IPS DF 6.9 (cell line): ENCODE measurements at places on chromosomes 12 and 14.

DNA sequence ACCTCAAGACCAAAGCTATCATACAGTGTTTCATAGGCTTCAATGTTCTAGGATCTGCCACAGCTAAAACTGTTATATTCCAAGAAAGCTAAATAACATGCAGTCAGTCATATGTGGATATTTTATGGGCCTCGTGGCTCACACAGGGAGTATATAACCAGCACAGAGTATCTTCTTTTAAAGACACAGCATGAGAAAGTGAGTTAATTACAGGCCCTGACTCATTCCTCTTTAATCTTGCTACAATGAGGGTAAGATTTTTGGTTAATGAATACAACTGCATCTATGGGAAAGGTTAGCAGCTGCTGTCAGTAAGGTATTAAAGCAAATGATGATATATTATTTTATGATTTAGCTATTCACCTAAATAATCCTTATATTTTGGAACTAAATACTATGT is 111.0 kb downstream of the TRAFD1 start:
- DNase-seq, result no peak

DNA sequence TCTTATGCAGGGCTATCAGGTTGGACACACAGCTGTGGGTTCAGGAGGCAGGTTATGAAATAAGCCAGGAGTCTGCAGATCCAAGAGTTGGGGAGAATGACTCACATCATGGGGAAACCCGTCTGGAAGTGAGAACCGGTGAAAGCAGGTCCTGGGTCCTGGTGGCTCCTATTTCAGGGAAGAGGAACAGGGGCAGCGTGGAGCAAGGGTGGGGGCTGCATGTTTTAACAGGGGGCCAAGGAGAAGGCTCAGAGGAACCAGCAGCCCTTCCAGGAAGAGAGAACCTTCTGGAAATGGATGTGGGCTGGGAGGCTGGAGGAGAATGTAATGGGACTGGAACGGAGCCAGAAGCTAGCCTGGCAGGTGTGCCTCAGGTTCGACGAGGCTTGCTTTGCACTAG is 7.8 kb upstream of the KRT74 start:
- no peak for DNase-seq

DNA sequence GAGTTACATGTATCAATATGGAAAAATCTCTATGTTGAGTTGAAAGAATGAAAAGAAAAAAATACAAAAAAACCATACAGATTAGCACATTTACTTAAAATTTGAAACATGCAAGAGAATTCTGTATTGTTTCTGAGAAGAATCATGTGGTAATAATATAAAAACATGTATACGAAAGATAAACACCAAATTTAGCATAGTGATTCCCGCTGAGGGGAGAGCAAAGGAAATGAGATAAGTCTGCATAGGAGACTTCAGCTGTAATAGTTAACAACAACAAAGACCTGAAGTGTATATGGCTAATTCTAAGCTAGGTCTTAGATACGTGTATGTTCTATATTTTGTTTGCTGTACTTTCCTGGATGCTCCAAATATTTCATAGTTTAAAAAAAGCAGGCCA is 46.5 kb downstream of the FNTB start:
- DNase-seq, result no peak

- DNase-seq, result no peak
Observed at GRCh38 chr12:47193066-47193465, 113.3 kb upstream of the AMIGO2 start.

- peak; percentile 47 for DNase-seq
Observed at GRCh38 chr12:113190761-113191160, 5.2 kb downstream of the RITA1 start.

GRCh38 chr12:68560851-68561422 is 49.8 kb upstream of the RAP1B start:
- no peak for DNase-seq

- no peak for DNase-seq
Observed at GRCh38 chr12:102052192-102053061, 9.4 kb downstream of the WASHC3 start.

DNA sequence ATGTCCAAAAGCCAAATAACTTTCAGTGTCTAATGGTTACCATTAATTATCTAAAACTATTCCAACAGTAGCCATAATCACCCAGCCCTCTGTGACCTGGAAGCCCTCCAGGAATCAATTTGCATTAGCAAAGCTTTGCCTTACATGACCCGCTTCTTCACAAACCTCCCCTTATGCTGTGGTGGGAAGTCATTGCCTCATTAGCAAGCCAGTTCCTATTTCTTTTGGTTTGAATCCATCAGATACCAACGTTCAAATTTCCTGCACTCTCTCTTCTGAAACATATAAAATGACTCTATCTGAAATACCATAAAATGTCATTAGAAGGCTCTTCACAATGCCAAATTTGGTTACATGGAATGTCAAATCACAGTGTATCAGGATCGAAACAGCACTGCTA is 268.3 kb upstream of the PRKD1 start:
- DNase-seq, result no peak

DNA sequence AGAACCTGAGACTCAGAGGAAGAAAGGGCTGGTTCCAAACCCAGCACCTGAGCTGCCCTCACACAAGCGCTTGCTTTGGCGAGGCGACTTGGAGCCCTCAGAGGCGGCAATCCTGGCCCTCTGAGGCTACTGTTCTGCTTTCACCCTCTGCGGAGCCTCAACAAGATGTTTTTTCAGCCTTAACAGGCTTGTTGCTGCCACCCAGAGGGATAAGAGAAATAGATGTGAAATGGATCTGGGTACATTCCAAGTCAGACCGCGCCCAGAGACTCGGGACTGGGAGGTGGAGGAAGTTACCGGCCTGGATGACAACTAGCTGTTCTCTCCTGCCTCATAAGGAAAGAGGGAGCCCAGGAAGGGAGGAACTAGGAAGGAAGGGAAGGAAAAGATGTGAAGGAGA is 89.6 kb downstream of the TTC7B start:
- DNase-seq, result no peak

DNA sequence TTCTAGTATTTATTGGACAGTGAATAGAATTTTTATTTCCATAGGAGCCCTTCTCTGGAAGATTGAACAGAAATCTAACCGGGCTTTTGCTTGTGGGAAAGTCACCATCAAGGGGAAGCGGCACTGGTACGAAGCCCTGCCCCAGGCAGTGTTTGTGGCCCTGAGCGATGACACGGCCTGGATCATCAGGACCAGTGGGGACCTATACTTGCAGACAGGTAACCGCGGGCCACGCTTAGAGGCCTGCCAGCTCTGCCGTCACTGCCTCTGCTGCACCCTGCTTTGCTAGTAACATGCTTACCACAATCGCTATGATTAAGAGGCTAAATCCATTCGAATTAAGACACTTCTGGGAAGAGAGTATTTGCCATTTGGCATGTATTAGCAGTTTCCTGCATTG is 69.2 kb downstream of the ANKRD9 start:
- no peak for DNase-seq

DNA sequence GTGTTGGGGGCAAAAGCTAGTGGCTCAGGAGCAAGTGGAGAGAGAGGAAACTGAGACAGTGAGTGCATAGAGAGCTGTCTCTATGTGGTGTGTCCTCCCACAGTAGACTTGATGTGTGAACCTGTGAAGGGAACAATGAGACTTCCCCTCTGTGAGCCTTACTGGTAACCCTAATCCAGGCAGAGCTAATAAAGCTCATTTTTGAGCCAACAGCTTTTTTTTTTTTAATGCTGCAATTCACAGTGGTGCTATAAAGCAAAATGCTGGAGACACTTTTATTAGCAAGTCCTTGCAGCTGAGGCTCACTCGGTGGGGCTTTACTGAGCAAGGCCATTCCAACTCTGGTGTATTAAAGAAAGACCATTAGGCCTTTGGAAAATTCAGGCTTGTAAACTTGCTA is 26.9 kb downstream of the FBXW8 start:
- no peak for DNase-seq

- DNase-seq, result no peak
Observed at GRCh38 chr12:83996671-83997070, 915.9 kb downstream of the SLC6A15 start.

DNA sequence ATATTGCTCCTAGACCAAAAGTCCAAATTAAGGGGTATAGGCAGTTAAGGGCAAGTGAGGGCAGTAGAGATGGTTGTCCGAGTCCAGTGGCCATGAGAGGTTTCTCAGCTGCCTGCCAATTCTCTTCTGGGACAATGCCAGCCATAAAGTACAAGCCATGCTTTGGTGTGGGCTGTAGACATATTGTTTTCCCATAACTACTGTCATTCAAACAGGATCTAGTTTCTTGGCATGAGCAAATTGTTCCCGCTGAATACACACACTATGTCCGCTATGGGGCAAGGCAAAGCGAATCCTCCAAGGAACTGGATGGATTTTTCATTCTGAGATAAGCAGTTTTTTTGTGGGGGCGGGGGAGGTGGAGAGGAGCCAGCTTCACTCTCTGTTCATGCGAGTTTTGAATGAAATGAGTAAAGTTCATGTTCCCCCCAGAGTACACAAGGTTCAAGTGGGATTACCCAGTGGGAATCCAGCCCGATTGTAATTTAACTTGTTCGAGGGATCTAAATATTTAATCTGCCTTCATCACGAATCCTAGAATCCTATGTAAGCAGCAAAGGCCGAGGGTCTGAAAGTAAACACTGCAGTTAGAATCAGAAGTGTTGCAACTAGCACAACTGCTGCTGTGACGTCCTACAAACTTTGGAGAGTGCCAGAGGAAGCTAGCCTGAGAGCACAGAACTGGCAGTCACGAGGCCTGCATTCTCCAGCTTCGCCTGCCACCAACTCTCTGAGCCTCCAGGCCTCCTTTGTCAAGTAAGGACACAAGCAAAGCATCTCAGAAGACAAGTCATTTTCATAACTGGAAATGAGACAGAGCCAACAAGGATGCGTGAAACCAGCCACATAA is 137.0 kb downstream of the CRADD start:
- DNase-seq, result no peak

GRCh38 chr14:63727231-63727735 is 582 bp downstream of the SGPP1 start:
- DNase-seq, result no peak

DNA sequence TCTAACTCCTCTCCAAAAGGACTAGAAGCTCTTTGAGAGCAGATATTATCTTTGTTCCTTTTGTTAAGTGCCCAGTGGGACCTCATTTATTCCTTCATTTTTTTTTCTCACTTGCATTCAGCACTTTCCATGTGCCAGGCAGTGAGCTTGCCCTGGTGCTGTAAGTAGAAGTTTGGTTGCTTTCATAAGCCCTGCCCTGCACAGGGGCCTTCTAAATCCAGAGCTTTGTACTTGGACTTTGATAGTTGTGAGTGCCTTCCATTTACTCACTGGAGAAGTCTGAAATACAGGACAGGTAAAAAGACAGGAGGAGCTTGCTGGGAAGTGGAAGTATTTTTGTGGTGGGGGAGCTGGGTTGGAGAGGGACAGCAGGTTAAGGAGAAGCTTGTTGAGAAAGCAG is 56.7 kb upstream of the PTCSC3 start:
- no peak for DNase-seq
